Activated CD8-positive, alpha-beta T cell treated with anti-CD3 and anti-CD28 coated beads, Interleukin-2, amount 10 ng/mL, durations not matched to agents 7 days and 5 days (primary cell): ENCODE measurements at places on chromosomes 1 and 21. TPM values are rescaled to one million over a fixed set of nuclear protein-coding genes. Genes with fewer than 3 reads are reported as not detected.
A peak's percentile ranks its signal among the peaks of the same experiment; 100 is the strongest.

DNA sequence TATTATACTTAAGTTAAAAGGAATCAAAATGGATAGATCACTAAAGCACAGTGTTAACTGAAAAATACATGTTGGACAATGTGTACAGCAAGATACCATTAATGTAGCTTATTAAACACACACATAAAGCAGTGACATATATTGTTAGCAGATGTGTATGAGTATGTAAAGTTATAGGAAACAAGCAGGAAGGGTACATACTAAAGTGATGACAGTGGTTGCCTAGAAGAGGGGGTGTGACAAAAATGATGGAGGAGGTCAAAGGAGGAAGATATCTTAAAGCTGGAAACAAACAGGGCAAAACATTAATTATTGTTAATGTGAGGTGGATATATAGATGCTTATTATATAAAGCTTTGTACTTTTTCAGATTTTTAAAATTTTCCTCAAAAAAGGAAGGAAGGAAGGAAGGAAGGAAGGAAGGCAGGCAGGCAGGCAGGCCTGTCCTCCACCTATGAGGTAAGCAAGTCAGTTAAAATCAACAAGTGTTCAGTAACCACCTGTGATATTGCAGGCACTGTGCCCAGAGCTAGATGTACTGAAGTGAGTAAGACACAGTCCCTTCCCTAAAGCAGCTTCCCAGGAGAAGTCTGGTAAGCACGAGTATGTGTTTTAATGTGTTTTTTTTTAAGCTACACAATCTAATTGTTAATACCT is 252.9 kb upstream of the NR5A2 start:
- H3K27me3 ChIP-seq: no peaks in the 10 kb centered on the region
- H3K4me3 ChIP-seq: no peak overlapping the region
- no peak for DNase-seq

GRCh38 chr21:15061279-15061678 is 3.5 kb downstream of the NRIP1 start:
- H3K27me3 ChIP-seq: no peaks in the 10 kb centered on the region
- H3K27ac ChIP-seq: no peak overlapping the region
- peaks cover 67% of the 10 kb centered on the region for H3K4me1 ChIP-seq
- no peaks in the 10 kb centered on the region for H3K36me3 ChIP-seq

- H3K27me3 ChIP-seq: no peaks in the 10 kb centered on the region
- peak; percentile 71 for DNase-seq
- peaks cover 27% of the 10 kb centered on the region for H3K4me1 ChIP-seq
- peaks cover 30% of the 10 kb centered on the region for H3K36me3 ChIP-seq
- no peak overlapping the region for H3K4me3 ChIP-seq
- H3K27ac ChIP-seq: no peak overlapping the region
These were observed 7.3 kb downstream of the CD244 start for GRCh38 chr1:160855181-160855981.

DNA sequence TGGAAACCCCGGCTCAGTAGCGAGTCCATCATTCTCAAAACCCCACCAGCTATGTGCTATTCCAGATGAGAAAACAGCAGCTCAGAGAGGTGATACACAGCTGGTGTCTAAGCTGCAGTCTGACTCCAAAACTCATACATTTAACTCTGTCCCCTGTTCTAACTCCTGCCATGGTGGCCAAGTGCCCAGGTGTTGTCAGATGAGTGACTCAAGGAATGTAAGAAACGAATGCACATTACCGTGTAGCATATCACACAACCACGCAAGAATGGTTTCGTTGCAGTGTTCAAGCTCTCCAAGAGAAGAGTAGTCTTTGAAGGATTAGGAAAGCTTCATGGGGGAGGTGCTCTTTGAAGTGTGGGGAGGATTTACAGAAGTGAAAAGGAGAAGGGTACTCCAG is 4.7 kb upstream of the XKR8 start:
- H3K4me1 ChIP-seq: peaks cover 7% of the 10 kb centered on the region
- DNase-seq: no peak
- H3K4me3 ChIP-seq: no peak overlapping the region
- H3K27ac ChIP-seq: no peak overlapping the region
- H3K36me3 ChIP-seq: no peaks in the 10 kb centered on the region

- H3K27me3 ChIP-seq: no peaks in the 10 kb centered on the region
- no peak overlapping the region for H3K4me3 ChIP-seq
- H3K4me1 ChIP-seq: no peaks in the 10 kb centered on the region
- peaks cover 12% of the 10 kb centered on the region for H3K36me3 ChIP-seq
These were observed 197.4 kb downstream of the LTN1 start for GRCh38 chr21:28795251-28795650.

- peak overlapping the region; percentile 80 for H3K27ac ChIP-seq
- no peak overlapping the region for H3K4me3 ChIP-seq
- H3K36me3 ChIP-seq: peaks cover 76% of the 10 kb centered on the region
These were observed 4.1 kb downstream of the PNRC2 start for GRCh38 chr1:23963617-23964234.

DNA sequence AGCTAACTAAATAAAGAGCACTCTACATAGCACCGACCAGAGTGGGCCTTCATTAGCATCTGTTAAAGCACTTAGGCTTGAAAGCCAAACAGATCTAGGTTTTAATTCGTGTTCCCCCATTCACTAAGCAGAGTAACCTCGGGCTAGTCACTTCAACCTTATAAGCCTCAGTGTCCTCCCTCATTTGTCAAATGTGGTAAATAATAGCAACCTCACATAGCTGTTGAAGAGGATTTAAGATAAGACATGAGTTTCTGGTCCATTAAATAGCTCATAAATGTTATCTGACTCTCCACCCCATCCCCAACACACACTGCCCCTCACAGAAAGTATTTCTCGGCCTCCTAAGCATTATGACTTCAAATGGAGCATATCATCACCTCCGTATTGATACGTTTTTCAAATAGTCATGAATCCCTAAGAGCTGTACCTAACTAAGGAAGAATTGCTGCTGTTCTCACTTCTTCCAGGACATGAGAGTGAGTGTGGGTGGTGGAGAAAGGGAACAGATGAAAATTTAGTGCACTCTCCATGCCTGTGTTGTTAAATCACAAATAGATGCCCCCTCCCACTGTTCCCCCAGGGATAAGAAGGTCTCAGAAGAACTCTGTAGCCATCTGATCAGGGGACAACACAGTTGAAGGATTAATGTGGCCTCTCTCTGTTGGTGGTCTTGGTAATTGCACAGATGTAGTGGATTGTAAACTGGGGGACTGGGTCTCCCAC is 47.6 kb downstream of the PLPP3 start:
- no peak overlapping the region for H3K4me3 ChIP-seq
- H3K27me3 ChIP-seq: peaks cover 6% of the 10 kb centered on the region
- H3K27ac ChIP-seq: no peak overlapping the region
- H3K4me1 ChIP-seq: no peaks in the 10 kb centered on the region

DNA sequence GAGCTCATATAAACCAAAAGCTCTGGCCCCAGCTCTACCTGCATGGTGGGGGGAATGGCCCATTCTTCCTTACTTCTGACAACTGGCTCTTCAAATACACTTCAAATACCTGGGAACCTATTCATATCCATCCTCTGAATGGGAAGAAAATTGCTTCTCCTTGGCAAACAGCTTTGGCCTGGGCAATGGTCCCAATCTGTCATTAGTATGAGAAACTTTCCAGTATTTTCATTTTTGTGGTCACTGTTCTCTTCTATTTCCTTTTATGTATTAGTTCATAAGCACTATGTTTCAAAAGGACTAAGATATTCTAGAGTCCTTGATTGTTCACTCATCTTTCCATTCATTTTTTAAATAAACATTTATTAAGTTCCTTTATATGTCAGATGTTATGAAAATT is 5.2 kb upstream of the HSD3B2 start:
- no peak for DNase-seq
- H3K27ac ChIP-seq: no peak overlapping the region
- no peaks in the 10 kb centered on the region for H3K4me1 ChIP-seq
- peaks cover 5% of the 10 kb centered on the region for H3K27me3 ChIP-seq
- no peak overlapping the region for H3K4me3 ChIP-seq

DNA sequence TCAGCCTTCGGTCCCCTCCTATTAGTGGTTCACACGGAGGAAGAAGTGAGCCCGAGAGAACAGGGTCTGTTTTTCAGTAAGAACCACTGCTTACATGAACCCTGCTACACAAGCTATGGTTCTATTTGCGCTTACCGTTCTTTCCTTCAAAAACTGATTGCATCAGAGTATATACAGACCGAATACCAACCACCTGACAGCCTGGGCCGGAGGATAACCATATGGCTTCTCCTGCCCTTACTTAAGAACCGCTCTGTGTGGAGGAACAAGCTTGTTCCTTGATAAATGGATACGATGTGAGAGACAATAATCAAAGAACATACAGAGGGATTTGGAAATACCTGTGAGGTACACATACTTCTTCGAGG is 1.1 kb upstream of the KCNT2 start:
- H3K4me1 ChIP-seq: peaks cover 3% of the 10 kb centered on the region
- H3K4me3 ChIP-seq: no peak overlapping the region
- H3K27me3 ChIP-seq: peaks cover 26% of the 10 kb centered on the region
- no peaks in the 10 kb centered on the region for H3K36me3 ChIP-seq

- no peaks in the 10 kb centered on the region for H3K4me1 ChIP-seq
- H3K27me3 ChIP-seq: no peaks in the 10 kb centered on the region
- H3K27ac ChIP-seq: no peak overlapping the region
- no peak for DNase-seq
- no peaks in the 10 kb centered on the region for H3K36me3 ChIP-seq
These were observed 68.1 kb upstream of the EXO1 start for GRCh38 chr1:241779897-241780296.

- DNase-seq: no peak
- no peaks in the 10 kb centered on the region for H3K27me3 ChIP-seq
These were observed 25.1 kb downstream of the COL6A2 start for GRCh38 chr21:46122758-46123683.

DNA sequence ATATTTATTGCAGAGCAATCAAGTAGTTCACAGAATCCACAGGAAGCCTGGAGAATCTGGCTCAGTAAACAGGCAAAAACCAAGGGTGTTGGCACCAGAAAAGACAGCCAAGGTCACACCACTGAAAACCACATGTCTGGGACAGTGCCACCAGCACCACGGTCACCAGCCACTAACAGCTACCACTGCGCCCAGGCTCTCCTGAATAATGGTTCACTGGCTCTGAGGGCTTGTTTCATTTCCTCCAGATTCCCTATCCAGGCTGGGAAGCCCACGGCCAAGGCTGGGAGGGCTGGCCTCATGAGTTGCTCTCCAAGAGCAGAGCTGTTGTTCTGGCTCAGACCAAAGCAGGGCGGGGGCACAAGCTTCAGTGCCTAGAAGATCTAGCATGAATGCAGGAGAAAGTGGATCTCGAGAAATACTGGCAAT is 54.5 kb upstream of the PTGFRN start:
- no peaks in the 10 kb centered on the region for H3K27me3 ChIP-seq
- no peaks in the 10 kb centered on the region for H3K36me3 ChIP-seq
- no peak overlapping the region for H3K4me3 ChIP-seq
- H3K27ac ChIP-seq: no peak overlapping the region
- DNase-seq: no peak
- H3K4me1 ChIP-seq: peaks cover 22% of the 10 kb centered on the region

AADACL3 gene
- total RNA-seq: not detected

MPL gene
- total RNA-seq: not detected

SPRR2E gene
- not detected for total RNA-seq

ASCL5 gene
- total RNA-seq: not detected

RIIAD1 gene
- not detected for total RNA-seq

FBXO44 gene
- 39.7 TPM for total RNA-seq

TEX38 gene
- total RNA-seq: not detected

GMEB1 gene
- 36.4 TPM for total RNA-seq
